Neural crest cell (in vitro differentiated cells): ENCODE measurements at places on chromosomes 1 and 21. TPM values are rescaled to one million over a fixed set of nuclear protein-coding genes. Genes with fewer than 3 reads are reported as not detected.

DNA sequence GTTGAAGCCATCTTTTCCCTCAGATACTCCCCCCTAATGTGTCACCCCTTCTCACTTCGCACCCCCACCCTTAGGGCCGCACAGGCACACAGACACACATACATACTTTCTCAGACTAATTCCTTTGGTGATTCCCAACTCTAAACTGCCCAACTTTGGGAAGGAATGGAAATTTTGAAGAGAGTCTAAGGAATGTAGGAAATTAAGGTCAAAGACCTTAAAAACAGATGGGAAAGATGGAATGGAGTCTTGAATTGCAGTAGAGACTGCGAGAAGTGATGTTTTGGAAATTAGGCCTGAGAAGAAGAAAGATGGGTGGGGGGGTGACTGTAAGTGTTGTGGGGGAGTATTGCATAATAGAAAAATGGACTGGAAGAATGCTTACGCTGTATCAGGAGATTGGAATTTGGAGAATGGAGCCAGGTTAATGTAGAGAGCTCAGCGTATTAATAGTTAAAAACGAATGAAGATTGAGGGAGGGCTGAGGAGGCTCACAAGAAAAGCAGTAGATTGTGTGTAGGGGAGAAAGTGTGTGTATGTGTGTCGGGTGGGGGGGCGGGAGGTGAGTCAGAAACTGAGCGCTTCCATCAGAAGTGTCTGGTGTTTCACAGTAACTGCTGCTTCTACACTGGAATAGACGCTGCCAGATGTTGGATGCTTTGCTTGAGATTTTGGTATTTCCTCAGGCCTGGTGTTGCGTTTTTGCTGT, 1.7 kb downstream of the PIP5K1A start:
- DNase-seq, result no peak

- DNase-seq, result no peak
These were observed 69.6 kb downstream of the OLFML2B start for GRCh38 chr1:161954050-161954449.

DNA sequence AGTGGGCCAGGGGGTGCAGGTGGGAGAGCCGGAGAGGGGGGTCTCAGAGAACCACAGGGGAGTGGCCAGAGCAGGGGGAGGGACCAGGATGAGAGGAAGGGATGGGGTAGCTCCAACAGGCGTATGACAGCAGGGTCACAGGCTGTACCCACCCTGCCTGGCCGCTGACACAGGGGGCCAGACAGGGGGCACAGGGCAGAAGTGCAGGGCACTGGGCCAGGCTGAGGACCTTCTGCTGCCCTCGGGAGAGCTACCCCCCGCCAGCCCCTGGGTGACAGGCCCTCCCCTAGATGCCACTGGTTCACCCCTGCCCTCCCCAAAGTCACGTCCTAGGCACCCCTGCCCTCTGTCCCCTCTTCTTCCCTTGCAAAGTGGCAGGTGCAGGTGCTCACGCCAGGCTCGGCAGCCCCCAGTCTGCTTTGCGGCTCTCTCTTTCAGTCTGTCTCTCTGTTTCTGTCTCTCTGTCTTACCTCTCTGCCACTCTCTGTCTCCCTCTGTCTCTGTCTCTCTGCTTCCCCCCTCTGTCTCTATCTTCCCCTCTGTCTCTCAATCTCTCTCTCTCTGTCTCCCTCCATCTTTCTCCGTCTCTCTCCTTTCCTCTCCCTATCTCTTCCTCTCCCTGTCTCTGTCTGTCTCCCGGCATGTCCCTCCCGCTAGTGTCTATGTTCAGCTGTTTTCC, 48.5 kb downstream of the WNT9A start:
- no peak for DNase-seq

DNA sequence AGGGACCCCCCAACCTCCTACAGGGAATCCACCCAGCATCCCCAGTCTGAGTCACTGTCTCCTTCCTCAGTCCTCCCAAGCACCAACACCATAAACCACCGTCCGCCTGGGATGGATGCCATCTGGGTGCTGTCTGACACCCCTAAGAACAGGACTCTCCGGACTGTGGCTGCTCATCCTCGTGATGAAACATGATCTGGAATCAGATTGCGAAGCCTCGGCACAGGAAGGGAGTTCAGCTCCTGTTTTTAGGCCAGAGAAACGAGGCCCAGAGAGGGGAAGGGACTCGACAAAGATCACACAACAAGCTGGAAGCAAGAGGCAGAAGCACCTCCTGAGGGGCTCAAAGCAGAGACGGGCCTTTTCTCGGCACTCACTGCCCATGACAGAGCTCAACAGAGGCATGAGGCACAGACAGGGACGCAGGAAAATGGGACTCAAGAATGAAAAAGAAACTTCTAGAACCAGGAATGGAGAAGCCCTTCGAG, 8.4 kb downstream of the KCNN3 start:
- DNase-seq, result no peak

GRCh38 chr1:90557706-90558105, 159.4 kb downstream of the BARHL2 start:
- no peak for DNase-seq

- no peak for DNase-seq
These were observed 51.3 kb downstream of the NFASC start for GRCh38 chr1:204921855-204922516.

DNA sequence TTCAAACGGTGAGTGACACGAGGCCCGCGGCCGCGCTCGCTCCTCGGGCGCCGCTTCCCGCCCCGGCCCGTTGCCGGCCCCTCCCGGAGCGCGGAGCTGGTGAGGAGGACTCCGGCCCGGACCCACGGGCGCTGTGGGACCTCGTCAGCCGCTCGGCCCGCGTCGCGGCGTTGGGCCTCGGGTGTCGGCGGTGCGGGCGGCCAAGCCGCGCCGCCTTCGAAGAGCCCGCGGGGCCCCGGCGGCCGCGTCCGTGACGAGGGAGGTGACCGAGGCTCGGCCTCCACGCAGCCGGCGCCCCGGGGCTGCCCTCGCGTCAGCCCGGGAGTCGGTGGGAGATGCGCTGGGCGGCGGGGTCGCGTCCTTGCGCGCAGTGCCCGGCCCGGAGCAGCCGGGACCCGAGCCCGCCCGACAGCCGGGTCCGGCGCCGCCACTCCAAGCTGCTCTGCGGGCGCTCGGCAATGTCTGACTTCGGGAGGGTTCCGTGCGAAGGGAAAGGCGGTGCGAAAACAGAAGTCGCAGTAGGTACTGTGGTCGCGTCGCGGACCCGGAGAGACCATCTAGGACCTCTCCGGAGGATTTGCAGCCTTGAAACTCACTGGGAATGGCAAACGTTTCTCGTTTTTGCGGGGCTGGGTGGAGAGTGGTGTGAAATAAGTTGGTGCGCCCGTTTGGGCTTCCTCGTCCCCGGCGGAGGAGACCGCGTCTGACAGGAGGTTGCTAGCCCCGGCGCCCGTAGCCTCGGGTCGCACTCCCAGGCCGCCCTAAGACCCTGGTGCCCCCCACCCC, 829 bp downstream of the SPEN start:
- no peak for DNase-seq

The CYP4A22 gene
- total RNA-seq, result not detected in 2 replicates

The TMEM125 gene
- 0.14 TPM in 1 of 2 replicates, not detected in the other for total RNA-seq
